Activated naive CD8-positive, alpha-beta T cell treated with anti-CD3 and anti-CD28 coated beads for 36 hours (primary cell): ENCODE measurements at places on chromosomes 2 and 18. TPM values are rescaled to one million over a fixed set of nuclear protein-coding genes. Genes with fewer than 3 reads are reported as not detected.

The HOXD4 gene
- not detected for total RNA-seq

The WNT10A gene
- 7.1 TPM for total RNA-seq

The CCDC148 gene
- total RNA-seq, result not detected

The STPG4 gene
- total RNA-seq, result not detected

The CFAP65 gene
- total RNA-seq, result not detected

- no peaks in the 10 kb centered on the region for H3K4me1 ChIP-seq
- no peak overlapping the region for H3K27ac ChIP-seq
- no peak overlapping the region for H3K4me3 ChIP-seq
- no peaks in the 10 kb centered on the region for H3K36me3 ChIP-seq
- DNase-seq, result no peak
Observed at GRCh38 chr18:53375621-53376020, 848.8 kb downstream of the MBD2 start.

- peak; percentile 78 for DNase-seq
- peaks cover 22% of the 10 kb centered on the region for H3K4me1 ChIP-seq
- H3K27ac ChIP-seq, result peak overlapping the region; percentile 86
- peak overlapping the region; percentile 83 for H3K4me3 ChIP-seq
Observed at GRCh38 chr2:25161055-25161781, 7.2 kb downstream of the POMC start.

- H3K4me1 ChIP-seq, result peaks cover 40% of the 10 kb centered on the region
- H3K27ac ChIP-seq, result no peak overlapping the region
- H3K27me3 ChIP-seq, result peaks cover 71% of the 10 kb centered on the region
- no peak for DNase-seq
- no peaks in the 10 kb centered on the region for H3K36me3 ChIP-seq
- no peak overlapping the region for H3K4me3 ChIP-seq
Observed at GRCh38 chr2:170369228-170369627, 191.3 kb downstream of the MYO3B start.
